ENCODE measurements at places on chromosomes 6 and 20.

DNA sequence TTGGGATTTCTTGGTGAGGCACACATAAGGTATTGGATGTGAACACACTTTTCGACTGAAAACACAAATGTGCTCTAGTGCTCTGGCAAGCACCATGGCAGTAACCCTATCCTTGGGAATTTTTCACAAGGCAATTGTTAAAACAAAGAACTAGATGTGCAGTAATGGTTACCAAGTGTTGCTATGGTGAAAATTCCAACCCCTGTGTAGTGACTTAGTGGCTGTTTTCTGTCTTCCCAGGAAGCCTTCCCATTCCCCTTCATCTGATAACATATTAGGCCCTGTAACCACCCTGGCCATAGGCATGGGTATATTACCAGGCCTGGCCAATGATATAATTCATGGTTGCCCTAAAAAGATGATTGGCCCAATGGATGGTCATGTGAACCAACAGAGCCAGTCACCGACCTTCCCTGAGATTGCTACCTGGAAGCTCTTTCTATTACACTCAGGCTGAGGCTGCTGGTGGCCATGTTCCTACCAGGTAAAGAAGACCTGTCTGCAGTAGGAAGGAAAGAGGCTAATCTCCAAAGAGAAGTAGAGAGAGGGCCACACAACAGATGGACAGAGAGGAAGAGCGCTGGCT, 4.1 kb downstream of the C20orf202 start:
- DNase-seq: no peak

- no peak for DNase-seq
Measured at GRCh38 chr20:36496707-36497669, 44.3 kb upstream of the MYL9 start.

- DNase-seq: peak; percentile 52
Measured at GRCh38 chr20:47784599-47785310, 526 bp downstream of the SULF2 start.

- no peak for DNase-seq
Measured at GRCh38 chr6:18324706-18325042, 60.3 kb upstream of the DEK start.

GRCh38 chr6:114375541-114376192, 32.8 kb upstream of the HS3ST5 start:
- DNase-seq: no peak
